ENCODE measurements at places on chromosomes 16 and 17.
A peak's percentile ranks its signal among the peaks of the same experiment; 100 is the strongest.

DNA sequence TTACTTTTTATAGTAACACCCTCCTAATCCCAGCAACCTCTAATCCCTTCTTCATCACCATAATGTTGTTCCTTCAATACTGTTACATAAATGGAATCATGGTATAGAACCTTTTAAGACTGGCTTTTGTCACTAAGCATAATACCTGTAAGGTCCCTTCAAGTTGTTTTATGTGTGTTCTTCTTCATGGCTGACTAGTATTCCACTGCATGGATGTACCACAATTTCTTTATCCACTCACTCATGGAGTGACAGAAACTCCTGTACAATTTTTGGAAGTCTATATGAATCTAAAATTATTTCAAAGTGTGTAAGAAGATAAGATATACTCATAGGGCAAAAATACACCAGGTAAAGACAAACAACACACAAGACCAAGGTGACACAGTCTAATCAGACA is 36.8 kb downstream of the MEAK7 start:
- DNase-seq = no peak

DNA sequence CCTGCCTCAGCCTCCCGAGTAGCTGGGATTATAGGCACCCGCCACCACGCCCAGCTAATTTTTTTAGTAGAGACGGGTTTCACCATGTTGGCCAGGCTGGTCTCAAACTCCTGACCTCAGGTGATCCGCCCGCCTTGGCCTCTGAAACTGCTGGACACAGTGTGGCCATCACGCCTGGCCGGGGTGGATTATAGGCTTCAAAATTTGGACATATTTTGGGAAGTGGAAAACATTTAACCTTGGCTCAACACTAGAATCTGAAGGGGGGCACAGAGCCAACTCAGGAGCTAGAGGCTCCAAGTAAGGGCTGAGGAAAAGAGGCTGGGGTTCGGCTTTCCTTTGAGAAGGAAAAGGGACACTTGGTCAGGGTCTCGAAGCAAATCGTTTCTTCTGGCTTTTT is 2.2 kb upstream of the CDK5R1 start:
- DNase-seq = no peak

- peak; percentile 44 for DNase-seq
These were observed 36.7 kb downstream of the PLXDC1 start for GRCh38 chr17:39114723-39115122.

- peak; percentile 24 for DNase-seq
These were observed 100.5 kb downstream of the XYLT1 start for GRCh38 chr16:17370223-17370707.

GRCh38 chr17:58370309-58370708 is 18.3 kb upstream of the SUPT4H1 start:
- DNase-seq = no peak

GRCh38 chr17:2082003-2082781 is 27.3 kb downstream of the HIC1 start:
- peak; percentile 42 for DNase-seq

GRCh38 chr16:90032674-90033331 is 13.5 kb upstream of the DBNDD1 start:
- DNase-seq = peak; percentile 52

- DNase-seq = no peak
These were observed 3.5 kb downstream of the CHMP6 start for GRCh38 chr17:80995131-80995530.

- DNase-seq = no peak
These were observed 35.1 kb downstream of the VPS53 start for GRCh38 chr17:679491-679890.

- no peak for DNase-seq
These were observed 13.6 kb downstream of the CEP95 start for GRCh38 chr17:64520359-64520758.

DNA sequence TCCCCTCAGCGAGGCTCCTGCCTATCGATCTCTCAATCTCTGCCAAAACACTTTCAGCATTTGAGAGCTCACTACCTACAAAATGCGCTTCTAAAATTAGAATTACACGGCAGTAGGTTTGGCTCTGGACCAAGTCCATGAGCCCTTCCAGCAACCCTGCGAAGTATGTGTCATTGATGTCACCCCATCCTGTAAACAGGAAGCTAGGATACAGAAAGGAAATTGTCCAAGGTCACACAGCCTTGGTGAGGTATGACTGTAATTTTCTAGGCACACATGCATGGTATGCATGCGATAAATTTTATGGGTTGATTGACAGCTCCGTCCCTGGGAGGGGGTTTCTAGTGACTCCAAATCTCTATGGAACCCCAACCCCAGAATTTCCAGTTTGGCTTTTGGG is 330.3 kb upstream of the CDH5 start:
- DNase-seq = peak; percentile 20

DNA sequence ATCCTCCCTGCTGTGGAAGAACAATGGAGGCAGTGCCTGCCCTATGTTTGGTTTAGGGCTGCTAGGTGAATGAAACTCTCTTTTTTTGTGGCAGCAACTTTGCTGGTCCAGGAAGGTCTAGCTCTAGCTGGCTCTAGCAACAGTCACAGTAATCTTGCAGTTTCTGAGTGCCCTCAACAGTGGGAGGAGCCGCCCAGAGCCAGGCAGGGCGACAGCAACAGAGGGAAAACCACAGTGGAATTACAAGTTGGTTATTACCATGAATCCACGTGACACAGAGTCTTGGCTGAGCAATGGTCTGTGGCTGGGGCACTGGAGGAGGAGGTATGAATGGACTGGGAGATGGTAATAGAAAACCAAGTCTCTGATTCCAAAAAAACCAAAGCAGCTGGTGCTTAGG is 10.3 kb downstream of the HSPB9 start:
- DNase-seq = peak; percentile 68

- DNase-seq = no peak
These were observed 8.1 kb downstream of the SERPINF1 start for GRCh38 chr17:1769822-1770477.

- DNase-seq = no peak
These were observed 304.4 kb downstream of the SEC14L1 start for GRCh38 chr17:77444984-77445759.

DNA sequence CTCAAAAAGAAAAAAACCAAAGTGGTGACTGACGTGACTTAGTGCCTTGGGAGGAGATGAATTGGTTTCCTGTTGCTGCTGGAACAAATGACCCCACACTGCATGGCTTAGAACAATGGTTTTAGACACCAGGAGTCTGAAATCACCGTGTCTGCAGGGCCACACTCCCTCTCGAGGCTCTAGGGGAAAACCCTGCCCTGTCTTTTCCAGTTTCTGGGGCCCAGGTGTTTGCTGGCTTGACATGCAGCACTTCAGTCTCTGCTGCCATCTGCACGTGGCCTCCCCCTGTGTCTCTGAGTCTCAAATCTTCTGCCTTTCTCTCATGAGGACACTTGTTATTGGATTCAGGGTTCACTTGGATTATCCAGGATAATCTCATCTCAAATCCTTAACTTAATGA is 323.8 kb upstream of the TNRC6C start:
- no peak for DNase-seq

GRCh38 chr16:84758627-84759026 is 58.8 kb downstream of the USP10 start:
- DNase-seq = no peak

GRCh38 chr16:69424935-69425784 is 741 bp downstream of the CYB5B start:
- peak; percentile 33 for DNase-seq

- DNase-seq = no peak
These were observed 70.7 kb downstream of the RBFOX3 start for GRCh38 chr17:79539944-79540705.

DNA sequence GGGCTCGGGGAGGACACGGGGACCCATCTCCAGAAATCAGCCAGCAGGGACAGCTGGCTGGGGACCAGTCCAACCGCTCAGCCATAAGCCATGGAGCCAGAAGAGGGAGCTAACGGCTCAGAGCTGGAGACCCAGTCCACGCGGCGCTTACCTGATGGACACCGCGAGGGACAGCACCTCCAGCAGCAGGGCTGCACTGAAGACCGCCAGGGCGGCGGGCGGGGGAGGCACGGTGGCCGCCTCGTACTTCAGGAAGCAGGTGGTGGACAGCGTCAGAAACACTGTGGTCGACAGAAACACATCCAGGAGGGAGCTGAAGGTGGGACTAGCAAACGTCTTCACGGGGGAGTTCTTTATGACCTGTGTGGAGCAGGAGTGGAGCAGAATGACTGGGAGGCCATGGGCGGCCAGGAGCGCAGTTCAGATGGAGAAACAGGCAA is 102.6 kb upstream of the CREBBP start:
- peak; percentile 64 for DNase-seq

- DNase-seq = no peak
These were observed 299.4 kb downstream of the CPPED1 start for GRCh38 chr16:12504312-12504711.

- DNase-seq = no peak
These were observed 109.9 kb downstream of the VPS53 start for GRCh38 chr17:604765-605164.

GRCh38 chr17:5078106-5079028 is at the start of gene ZFP3:
ZFP3 (plus strand) TSS chr17:5078467; CDS start chr17:5091505, 13,038 bp downstream.
- DNase-seq = peak; percentile 46

- peak; percentile 21 for DNase-seq
These were observed 263.5 kb downstream of the SNX29 start for GRCh38 chr16:12240036-12240435.

DNA sequence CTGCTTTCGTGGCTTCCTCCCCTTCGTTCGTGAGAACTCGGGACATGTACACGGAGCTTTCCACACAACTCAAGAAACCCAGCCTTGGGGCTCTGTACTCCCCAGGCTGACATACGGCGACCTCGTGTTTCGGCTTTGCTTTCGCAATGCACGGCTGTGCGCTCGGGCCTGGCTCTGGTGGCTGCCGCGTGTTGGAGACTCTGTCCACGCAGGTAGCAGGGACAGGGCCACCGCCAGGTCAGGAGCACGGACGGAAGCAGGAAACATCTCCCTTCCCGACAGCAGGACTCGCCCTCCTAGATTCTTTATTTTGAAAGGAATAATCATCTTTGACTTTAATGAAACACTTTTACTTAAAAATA is 17.3 kb downstream of the UTS2R start:
- DNase-seq = no peak

- DNase-seq = peak; percentile 4
These were observed 991 bp downstream of the DUS1L start for GRCh38 chr17:82064433-82065192.

- DNase-seq = no peak
These were observed 88.2 kb downstream of the RBFOX1 start for GRCh38 chr16:7420843-7421242.

- DNase-seq = no peak
These were observed 1.2 kb upstream of the ZFHX3 start for GRCh38 chr16:73049091-73049490.

DNA sequence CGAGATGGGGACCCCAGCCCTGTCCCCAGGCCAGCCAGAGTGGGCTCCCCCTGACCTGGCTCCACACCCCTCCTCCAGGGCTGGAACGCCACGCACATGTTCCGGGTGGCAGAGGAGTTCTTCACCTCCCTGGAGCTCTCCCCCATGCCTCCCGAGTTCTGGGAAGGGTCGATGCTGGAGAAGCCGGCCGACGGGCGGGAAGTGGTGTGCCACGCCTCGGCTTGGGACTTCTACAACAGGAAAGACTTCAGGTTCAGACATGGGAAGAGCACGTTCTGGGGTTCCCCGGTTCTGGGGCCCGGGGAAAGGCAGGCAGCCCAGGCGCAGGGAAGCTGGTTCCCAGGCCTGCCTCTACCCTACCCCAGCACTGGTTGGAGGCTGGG is 4.6 kb downstream of the ACE start:
- DNase-seq = no peak

DNA sequence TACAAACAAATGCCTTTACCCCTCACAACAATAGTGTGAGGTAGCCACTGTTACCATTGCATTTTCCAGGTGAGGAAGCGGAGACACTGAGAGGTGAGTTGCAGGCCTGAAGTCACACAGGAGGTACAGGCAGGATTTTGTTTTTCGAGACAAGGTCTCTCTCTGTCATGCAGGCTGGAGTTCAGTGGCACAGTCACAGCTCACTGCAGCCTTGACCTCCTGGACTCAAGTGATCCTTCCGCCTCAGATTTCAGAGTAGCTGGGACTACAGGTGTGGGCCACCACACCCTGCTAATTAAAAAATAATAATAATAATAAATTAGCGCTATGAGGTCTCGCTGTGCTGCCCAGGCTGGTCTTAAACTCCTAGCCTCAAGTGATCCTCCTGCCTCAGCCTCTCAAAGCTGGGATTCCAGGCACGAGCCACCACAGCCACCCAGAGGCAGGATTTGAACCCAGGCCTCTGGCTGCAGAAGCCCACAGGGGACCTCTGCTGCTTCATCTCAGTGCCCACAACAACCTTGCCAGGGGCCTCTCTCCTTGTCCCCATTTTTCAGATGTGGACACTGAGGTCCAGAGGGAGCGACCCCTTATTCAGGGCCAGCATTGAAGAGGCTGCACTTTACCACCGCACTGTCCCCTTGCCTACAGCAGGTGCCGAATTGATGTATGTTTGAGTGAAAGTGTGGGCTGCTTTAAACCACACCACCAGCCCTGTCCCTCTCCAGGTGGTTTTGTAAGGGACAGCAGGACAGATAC is 16.0 kb upstream of the CIBAR2 start:
- DNase-seq = no peak

DNA sequence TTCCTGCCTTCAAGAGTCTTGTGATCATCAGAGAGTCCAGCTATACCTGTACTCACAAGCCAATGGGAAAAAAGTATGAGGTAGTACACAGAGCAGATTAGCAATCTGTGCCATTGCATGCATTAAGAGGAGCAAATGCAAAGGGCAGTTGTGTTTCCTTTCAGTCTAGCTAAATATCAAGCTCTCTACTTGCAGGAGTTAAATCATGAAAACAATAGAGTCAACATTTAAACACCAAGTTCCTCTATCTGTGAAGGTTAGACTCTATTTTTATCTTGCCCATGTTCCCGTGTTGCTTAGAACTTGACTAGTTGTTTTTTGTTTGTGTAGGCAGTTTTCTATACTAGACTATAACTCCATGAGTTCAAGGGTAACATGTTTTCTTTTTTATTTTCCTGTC is 4.7 kb upstream of the FAM20A start:
- DNase-seq = no peak

GRCh38 chr17:72792771-72793170 is 299.7 kb downstream of the SLC39A11 start:
- no peak for DNase-seq

DNA sequence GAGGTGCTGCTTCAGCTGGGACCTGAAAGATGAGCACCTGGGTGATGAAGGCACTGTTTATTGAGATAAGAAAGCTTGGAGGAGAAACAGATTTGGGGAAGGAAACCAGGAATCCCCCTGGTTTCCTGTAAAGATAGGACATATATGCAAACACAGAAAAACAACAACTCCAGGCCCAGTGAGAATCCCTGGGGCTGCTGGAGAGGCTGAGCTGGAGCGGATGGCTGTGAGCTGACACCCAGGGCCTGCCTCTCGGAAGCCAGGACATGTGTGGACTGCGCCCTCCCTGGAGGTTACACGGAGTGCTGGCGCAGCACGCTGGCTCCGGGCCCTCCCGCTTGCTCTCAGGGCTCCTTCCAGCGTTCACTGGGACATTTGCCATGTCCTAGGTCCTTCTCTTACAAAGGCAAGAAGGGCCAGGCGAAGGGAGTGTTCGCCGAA is 57.5 kb downstream of the CYB5B start:
- DNase-seq = no peak

DNA sequence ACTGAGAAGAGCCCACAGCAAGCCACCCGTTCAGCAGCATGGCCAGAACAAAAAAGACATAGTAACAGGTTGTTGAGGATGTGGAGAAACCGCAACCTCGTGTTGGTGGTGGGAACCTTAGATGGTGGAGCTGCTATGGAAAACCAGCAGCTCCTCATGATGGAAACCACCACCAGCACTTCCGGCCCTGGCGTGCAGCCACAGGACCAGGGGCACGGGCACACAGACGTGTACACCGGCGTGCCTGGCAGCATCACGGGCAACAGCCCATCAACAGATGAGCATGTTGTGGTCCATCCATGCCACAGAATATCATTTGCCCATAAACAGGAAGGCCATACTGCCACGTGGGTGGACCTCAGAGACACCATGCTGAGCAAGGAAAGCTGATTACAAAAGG is 11.9 kb downstream of the CTU2 start:
- DNase-seq = no peak
